ENCODE measurements at places on chromosomes 16 and 17.

DNA sequence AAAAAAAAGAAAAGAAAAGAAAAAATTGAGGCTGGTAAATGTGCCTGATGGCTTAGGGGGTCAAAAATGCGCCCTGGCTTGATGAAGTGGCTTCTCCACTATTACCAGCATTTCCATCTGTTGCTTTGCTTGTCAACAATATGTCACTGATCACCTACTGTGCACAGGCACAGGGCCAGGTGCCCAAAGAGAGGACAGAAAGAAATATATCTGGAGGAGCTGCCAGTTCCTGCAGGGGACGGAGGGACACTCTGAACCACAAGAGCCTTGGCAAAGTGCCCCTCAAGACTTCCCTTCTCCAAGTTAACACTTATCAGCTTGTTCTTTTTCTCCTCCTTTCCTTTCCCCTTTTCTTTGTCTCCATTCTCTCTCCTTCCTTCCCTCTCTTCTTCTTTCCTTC, 34.7 kb downstream of the GINS3 start:
- no peak for DNase-seq

DNA sequence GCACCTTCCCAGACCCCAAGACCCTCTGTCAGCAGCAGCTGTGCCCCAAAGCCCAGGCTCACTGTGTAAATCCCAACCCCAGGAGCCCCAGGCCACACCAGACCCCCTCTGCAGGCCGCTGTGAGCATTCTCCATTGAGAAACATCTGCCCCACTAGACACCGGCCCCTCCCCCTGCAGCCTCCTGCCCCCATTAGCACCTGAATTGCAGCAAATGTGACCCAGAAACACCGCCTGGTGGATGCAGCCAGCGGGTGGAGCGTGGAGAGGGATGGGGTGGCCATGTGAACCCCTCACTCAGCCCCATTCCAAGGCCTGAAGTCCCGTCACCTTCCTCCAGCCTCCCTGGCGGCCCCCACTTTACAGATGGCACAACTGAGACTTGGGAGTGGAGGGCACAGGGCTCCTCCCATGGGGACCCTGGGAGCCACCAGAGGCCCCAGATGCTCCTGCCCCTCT, 2.2 kb downstream of the UBALD1 start:
- no peak for DNase-seq

- DNase-seq, result no peak
Measured at GRCh38 chr17:66574123-66574522, 260.8 kb upstream of the CACNG5 start.

- DNase-seq, result no peak
Measured at GRCh38 chr16:68985268-68985667, 120.2 kb upstream of the HAS3 start.

GRCh38 chr17:51653878-51654277, 393.5 kb downstream of the UTP18 start:
- DNase-seq, result no peak

GRCh38 chr16:1471569-1472194, 3.1 kb downstream of the CLCN7 start:
- DNase-seq, result no peak

- no peak for DNase-seq
Measured at GRCh38 chr17:75471207-75471606, 14.8 kb downstream of the TMEM94 start.

GRCh38 chr17:6675201-6675825, 23.8 kb downstream of the C17orf100 start:
- DNase-seq, result no peak

DNA sequence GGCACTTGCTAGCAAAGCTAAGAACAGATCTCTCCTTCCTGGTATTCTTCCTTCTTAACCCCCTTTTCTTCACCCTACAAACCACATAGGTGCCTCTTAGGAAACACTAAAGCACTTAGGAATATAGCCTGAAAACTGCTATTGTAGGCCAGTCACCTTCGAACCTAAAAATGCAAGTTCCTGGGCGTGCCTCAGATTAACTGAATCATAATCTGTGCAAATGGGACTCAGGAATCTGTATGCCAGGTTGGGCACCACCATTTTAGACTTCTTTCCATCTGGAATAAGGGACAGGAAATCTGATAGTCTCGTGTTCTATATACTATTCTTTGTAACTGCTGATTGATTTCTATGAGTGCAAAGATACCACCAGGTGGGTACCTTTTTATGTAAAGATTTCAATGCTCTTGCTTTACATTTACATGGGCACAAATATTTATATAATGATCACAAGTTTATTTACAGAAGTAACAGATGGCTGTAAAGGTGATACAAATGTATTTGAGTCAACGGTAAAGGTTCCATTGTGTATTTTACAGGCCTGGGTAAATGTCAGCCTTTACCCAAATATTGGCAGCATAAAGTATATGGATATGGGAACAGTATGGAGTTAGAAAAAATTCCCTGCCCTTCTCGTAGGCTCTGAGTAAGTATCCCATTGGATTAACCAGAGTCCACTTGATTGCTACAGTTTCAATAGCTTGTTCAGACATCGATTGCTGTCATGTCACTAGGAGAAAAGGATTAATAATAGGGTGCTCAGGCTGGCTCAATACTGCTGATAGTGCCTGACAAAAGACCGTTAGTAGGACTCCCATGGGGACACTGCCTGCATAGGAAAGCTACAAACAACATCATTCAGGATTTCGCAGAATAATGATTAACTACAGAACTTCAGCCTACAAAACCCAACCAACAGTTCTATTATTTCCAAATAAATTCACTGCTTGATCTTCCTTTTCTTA, 124.7 kb downstream of the SNX11 start:
- DNase-seq, result no peak

DNA sequence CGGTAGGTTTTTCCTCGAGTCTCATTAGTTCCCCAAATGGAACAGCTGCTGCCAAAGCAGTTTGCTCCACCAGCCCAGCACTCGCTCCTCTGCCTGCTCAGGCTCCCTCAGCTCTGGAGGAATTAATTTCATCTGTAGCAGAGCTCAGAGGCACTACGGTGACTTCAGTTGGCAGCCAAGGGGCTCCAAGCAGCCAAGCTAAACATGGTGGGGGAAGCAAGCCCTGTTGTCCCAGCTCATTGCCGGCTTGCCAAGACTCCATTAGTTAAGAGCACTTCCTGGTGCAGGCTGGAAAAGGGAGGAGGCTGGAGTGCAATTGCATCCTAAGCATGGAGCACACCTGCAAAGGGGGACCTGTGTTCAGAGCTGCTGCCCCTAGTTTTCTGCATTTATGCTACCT, 78.7 kb upstream of the GPRC5B start:
- DNase-seq, result no peak

DNA sequence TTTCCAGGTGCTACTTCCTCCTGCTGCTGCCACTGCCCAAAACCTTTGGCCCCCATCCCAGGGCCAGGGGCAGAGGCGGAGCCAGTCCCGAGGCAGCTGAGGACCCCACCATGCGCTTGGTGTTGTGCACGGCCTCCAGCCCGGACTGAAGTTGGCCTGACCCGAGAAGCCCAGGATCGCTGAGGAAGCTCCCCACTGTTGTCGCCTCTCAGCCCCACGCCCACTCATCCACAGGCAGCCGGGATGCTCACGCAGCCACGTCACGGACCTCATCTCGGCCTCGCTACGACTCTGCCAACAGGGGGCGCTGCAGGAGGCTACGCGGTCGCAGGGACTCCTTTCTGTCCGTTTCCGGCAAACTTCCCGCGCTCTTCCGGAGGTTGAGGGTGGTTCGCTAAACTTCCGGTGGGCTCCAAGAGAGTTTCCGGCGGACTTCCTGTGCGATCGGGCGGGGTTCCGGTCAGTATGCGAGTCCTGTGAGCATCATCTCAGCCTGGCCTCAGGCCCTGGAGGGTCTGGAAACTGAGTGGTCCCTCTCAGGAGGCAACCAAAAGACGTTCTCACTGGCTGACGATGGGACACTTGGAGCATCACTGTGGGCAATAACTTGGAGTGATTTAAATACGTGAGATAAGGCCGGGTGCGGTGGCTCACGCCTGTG, 12.4 kb downstream of the ZG16B start:
- DNase-seq, result peak; percentile 94

- DNase-seq, result no peak
Measured at GRCh38 chr17:9225305-9226101, 204.2 kb downstream of the NTN1 start.

GRCh38 chr16:61074324-61074723, 961.9 kb downstream of the CDH8 start:
- no peak for DNase-seq

GRCh38 chr16:27973678-27974077, 89.8 kb downstream of the GSG1L start:
- DNase-seq, result no peak

DNA sequence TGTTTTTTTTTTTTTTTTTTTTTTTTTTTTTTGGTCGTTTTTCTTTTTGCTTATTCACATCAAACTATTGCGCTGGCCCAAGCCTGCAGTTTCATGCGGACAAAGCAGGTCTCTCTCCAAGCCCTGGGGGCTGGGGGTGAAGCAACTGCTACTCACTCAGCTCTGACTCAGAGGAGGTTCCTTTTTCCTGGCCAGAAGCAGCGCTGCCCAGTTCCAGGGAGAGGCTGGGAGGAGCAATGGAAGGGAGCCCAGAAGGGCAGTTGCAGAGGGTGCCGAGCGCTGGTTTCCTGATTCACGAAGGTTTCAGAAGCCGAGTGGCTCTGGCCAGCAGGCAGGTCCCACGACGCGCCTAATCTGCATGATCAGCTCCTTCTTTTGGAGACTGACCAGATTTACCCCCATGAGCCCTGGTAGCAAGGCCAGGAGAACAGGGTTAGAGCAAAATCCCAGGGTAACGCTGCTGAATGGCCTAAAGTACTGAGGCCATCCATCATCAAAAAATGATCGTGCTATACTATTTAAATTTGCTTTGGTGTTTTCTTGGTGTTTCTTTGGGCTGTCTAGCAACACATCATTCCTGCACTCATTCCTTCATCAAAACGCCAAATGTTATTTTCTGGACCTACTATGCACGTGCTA, 144.7 kb upstream of the SOX9 start:
- no peak for DNase-seq

- no peak for DNase-seq
Measured at GRCh38 chr17:45287526-45288500, 25.9 kb upstream of the SPATA32 start.

DNA sequence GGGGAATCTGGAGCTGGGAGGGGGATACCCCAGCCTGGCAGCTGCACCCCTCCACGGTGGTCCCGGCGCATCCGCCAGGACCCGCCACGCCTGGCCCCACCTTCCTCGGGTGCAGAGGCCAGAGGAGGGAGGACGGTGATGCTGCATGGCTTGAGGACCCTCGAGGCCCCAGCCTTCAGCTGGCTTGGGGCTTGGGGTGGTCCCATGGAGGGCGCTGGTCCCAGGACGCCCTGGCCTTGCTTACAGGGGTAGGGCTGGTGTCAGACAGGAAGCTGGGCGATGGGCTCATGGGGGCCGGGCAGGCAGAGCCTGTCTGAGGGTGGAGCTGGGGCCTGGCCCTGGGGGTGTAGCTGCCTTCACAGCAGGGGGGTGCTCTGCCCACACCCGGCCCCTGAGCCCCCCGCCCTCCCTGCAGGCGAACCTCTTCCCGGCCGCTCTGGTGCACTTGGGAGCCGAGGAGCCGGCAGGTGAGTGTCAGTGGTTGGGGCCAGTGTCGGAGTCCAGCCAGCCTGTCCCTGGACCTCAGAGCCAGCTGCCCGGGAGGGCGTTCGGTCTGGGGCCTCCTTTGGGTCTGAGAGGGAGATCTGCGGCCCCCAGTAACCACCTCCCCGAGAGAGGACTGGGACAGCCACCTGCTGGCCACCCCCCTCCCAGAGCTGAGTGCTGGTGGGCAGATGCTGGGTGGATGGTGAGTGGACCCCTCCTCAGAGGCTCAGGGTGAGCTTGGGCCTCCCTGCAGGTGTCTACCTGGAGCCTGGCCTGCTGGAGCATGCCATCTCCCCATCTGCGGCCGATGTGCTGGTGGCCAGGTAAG, 6.4 kb downstream of the CENPX start:
- DNase-seq, result no peak

DNA sequence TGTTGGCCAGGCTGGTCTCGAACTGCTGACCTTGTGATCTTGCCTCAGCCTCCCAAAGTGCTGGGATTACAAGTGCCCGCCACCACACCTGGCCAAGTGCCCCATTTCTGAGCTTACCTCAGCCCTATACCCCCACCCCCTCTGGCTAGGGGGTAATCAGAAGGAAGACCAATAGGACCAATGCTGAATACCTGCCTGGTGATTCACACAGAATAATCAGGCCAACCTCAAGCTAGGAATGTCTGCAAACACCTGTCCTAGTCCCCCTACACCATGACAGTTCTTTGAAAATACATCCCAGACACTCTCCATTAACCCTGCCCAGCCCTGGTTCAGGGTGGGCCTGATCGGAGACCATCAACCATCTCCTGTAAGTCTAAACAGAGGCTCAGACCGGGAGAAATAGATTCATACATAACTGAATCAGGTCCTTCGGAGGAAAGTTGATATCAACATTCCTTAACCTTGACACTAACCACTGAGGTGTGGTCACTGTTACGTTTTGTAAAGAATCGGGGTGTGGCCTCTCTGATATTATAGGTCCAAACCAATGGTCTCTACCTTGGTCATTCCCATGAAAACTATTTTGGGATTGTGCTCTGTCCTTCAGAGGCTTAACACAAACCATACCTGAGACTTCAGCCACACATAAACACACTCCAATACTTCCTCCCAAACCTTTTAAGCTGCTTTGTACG, 130.8 kb downstream of the GAS7 start:
- no peak for DNase-seq

DNA sequence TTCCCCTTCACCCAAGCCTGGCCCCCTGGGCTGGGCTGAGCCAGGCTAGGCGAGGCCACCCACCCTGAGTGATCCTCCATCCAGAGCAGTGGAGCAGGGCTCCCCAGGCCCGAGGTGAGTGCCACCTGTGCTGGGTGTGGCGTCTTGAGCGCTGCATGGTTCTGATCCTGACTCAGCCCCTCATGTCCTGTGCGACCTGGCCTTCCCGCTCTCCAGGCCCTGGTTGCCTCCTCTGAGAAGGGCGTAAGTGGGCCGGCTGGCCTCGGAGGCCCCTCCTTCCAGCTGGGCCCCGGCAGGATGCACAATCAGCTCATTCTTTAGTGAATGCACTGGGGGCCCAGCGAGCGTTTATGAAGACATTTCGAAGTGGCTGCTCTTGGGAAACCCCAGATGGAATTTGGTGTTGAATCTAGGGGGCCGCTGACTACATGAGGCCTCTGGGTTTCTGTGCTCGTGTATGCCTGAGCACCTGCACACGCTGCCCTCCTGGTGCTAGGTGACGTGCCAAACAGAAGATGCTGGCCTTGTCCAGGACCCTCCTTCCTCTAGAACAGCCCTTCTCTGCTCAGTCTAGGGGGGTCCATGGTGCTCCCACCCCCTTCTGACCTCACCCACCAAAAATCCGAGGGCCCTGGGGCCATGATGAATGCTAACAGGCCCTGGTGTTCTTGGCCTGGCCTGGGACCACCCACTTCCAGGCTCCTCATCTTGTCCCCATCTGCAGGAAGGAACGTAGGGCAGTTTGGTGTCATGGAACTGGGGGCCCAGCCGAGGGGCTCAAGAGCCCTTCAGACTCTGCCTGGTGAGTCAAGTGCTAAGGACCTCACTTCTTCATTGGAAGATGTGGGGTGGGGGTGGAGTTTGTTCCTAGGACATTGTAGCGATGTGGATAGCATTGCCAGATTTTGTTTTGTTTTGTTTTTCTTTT, 3.6 kb upstream of the TMEM92 start:
- no peak for DNase-seq

GRCh38 chr17:61235827-61236197, 163.8 kb upstream of the TBX2 start:
- DNase-seq, result no peak

GRCh38 chr16:87463722-87464690, 28.8 kb downstream of the ZCCHC14 start:
- DNase-seq, result peak; percentile 35

Measured in stimulated activated CD4-positive, alpha-beta T cell treated with anti-CD3 and anti-CD28 coated beads, Interleukin-4, amount 100 ng/mL, for 48 hours (primary cell).